ENCODE measurements at places on chromosomes 13 and 19. TPM values are rescaled to one million over a fixed set of nuclear protein-coding genes. Genes with fewer than 3 reads are reported as not detected.

C1QTNF9 gene
- total RNA-seq = not detected

UBE2L5 gene
- not detected for total RNA-seq

TEX26 gene
- not detected for total RNA-seq

- H3K27ac ChIP-seq = peak overlapping the region; percentile 93
- H3K27me3 ChIP-seq = no peaks in the 10 kb centered on the region
- H3K36me3 ChIP-seq = peaks cover 2% of the 10 kb centered on the region
- H3K4me1 ChIP-seq = peaks cover 76% of the 10 kb centered on the region
- peak overlapping the region; percentile 16 for H3K4me3 ChIP-seq
Observed at GRCh38 chr13:105334211-105334610, 1201.3 kb downstream of the EFNB2 start.

FAM216B gene
- total RNA-seq = not detected

GRCh38 chr13:73967397-73968165 is 166.6 kb downstream of the KLF12 start:
- no peak overlapping the region for H3K4me3 ChIP-seq
- H3K27ac ChIP-seq = no peak overlapping the region
- H3K4me1 ChIP-seq = peaks cover 55% of the 10 kb centered on the region
- no peaks in the 10 kb centered on the region for H3K36me3 ChIP-seq
- DNase-seq = no peak
- H3K27me3 ChIP-seq = no peaks in the 10 kb centered on the region

All from chondrocyte (in vitro differentiated cells).